ENCODE measurements at places on chromosomes 4 and X. TPM values are rescaled to one million over a fixed set of nuclear protein-coding genes. Genes with fewer than 3 reads are reported as not detected.

GRCh38 chrX:17527922-17528321 lies 152.9 kb downstream of the NHS start:
- DNase-seq = no peak

DNA sequence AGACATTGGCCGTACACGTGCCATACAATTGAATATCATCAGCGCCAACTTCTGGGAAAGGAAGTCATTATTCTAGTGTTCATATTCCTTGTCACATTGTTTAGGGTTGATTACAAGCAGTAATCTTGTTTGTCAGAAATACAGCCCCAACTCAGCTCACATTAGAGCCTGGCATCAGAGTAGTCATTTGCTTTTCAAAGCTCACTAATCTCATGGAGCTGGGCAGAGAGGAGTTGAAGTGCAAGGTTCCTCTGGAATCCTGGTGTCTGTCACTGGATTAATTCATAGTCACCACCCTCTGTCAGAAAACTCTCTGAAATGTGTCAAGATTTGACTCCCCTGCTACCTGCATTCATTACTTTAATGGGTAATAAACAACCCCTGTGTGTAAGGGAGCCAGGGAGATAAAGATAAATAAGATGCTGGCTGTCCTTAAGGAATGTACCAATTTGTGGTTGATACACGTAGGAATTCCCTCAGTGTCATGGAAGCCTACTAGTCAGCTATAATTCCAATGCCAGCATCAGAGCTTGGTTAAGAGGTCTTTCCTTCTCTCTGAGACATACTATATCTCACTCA lies 43.7 kb upstream of the S100G start:
- DNase-seq = no peak

DNA sequence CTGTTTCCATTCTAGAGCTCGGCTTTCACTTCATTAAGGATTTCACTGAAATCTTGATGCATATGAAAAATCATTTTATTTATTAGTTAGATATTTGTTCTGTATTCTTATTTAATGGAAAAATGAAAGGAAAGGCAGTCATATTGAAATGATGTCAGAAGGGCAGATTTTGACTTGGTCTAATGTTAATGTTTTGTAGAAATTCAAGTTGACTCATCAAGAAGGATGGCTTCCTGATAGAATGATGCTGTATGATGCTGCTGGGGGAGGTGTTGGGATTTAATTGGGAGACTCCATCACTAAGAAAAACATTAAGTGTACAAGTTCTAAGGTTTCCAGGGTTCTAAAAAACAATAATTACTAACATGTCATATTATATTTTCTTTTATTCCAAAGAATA lies 204.8 kb downstream of the PDGFC start:
- DNase-seq = no peak

DNA sequence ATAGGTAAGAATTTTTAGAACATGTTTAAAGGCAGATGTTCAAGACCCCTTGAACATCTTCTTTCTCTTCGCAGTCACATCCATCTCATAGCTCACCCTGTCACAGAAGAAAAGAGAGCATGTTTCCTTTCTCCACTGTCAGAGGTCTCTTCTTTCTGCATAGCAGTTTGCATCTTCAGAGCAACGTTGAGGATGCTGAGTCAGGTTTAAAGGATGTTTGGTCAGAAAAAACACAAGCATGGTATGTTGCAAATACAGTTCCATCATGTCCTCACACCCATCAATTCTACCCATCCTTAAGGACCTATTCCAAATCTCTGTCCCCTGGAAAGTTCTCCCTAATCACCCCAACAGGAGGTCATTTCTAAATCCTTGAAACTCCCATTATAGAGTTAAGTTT lies 84.8 kb downstream of the STOX2 start:
- no peak for DNase-seq

GRCh38 chrX:118459494-118459893 lies 36.1 kb upstream of the DOCK11 start:
- DNase-seq = peak; percentile 87

HSD17B13 gene
- total RNA-seq = 0.22 TPM

- DNase-seq = no peak
Observed at GRCh38 chr4:8019396-8020365, 80.0 kb upstream of the AFAP1 start.

UGT8 gene
- total RNA-seq = 0.62 TPM

GRCh38 chr4:151786158-151786495 lies 25.3 kb upstream of the GATB start:
- DNase-seq = no peak

DNA sequence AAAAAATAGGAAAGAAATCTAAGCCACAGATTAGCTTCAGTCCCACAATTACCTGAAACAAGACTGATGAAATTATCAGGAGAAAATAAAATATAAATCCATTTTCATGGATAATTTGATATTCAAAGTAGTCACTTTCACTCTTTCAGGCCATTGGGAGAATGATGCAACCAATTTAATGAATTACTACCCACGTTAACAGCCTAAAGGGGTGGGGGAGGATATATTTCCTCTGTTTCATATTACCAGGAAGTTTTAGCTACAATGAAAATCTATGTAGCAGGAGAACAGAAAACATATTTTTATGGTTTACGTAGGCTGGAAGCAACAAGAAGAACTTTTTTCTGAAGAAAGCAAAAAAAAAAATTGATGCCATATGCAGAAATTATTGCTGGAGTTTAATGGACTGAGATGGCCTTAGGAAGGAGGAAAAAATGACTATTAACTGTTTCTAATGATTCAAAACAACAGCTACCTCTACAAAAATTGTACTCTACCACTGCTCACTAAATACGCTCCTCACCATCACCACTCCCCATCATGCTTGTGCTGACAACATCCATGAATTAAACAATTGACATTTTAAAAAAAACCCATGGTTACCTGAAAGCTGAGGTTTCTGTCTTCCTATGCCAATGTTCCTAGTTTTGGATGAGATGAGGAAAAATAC lies 100.9 kb downstream of the CXXC4 start:
- DNase-seq = no peak

DNA sequence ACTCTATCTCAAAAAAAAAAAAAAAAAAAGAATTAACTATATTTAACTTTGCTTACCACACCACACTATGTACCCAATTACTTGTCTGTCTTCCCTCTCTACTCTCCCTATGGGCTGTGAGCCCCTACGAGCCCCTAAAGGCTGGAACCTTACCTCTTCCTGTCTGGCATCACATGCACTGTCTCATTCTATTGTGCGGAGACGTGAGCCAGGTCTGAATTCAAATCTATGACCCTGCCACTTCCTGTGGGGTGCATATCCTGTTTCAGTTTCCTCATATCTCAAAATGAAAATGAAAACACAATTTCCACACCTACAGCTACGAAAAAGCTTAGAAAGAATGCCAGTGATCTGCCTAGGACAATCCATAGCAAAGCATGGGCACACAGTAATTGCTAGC lies 42.9 kb upstream of the HS3ST1 start:
- peak; percentile 46 for DNase-seq

CCNB3 gene
- total RNA-seq = 0.98 TPM

DNA sequence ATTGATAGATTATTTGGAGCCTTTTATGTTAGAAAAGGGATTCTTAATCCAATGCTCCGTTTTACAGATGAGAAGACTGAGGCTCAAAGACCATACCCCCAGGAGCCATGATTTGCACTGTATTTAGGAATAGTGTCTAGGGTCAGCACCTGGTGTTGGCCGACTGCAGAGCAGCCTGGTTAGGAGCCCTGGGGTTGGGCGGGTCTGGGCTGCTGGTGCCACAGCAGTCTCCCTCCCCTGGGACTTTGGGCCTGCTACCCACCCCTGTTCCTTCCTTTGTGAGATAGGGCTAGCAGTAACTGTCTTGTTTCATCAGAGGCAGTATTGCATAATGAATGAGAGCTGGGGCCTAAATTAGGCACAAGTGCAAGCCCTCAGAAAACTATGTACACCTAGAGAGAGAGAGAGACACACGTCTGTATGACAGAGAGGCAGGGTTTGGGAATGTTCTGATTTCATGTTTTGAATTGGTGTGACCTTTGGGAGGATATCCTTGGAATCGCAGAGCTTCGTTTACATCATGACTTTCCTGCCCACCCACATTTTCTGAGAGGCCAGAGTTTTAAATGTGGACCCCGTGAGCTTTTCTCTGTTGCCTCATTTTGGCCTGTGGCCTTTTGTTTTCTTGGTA lies 111.7 kb downstream of the PTTG2 start:
- DNase-seq = peak; percentile 64

Measured in muscle of leg (tissue), 16 donors.